ENCODE measurements at places on chromosomes 7 and 10.

- no peak for DNase-seq
Measured at GRCh38 chr10:101229266-101230182, at the start of gene LBX1. Gene LBX1 (minus strand): TSS chr10:101229463. CDS start chr10:101228815, 648 bp downstream.

DNA sequence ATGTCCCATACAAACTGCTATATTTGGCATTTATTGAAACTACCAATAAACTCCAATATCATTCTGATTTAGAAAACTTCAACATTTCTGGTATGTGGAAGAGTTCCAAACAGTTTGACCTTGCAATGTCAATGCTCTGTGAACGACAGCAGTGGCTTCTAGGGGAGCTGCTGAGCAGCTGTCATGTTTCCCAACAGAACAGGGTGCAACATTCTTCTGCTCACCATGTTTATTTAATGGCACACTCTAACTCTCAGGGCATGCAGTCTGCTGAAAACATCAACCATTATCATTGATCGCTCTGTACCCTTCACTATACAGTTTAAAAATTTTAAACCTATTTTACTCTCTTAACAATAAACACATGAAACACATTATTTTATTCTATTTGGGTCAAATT, 25.9 kb downstream of the LMOD2 start:
- no peak for DNase-seq

- DNase-seq = no peak
Measured at GRCh38 chr10:110023785-110024465, 16.1 kb downstream of the ADD3 start.

GRCh38 chr10:122490786-122491680, 29.7 kb downstream of the HTRA1 start:
- no peak for DNase-seq

DNA sequence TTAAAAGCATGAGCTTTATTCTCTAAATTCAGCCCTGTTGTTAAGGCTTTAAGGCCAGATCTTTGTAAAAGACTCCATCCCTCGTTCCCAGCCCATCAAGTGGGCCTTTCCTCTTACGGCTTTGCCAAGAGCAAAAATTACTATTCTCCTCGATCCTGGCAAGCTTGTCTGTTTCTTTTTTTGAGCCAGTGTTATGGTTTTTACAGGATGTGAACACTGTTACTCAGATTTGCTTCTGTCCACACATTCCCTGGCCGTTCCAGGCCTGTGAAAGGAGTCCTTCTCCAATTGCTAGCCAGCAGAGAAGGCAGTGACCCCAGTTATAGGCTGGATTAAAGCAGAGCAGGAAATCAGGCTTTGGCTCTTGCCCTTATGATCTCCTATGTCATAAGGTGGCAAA, 47.0 kb upstream of the EPC1 start:
- DNase-seq = no peak
